ENCODE measurements at places on chromosomes 6 and 20.

DNA sequence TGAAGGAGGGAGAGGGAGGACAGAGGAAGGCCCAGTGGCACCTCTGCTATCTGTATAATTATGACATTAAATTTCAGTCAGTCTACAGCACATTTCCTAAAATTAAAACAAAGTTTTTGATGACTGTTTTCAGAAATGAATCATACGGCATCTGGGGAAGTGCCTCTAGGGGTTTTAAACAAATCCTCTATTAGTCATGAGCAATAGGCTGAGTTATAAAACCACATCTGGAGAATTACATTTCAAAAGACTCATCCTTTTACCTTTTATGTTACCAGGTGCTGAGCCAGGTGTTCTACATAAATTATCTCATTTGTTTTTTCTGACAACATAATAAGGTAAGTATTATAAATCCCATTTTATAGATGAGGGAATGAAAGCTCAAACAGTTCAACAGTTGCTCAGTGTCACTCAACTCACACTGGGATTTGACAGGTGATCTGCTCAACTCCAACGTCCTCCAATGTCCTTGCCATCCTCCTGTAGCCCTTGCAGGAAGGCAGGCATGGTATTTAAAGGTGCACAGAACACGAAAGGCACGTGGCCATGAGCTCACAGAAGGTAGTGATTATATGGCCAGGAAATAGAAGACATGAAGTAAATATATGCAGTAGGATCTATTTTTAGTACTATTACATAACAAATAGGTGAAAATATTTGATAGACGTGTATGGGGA is 184.2 kb upstream of the MAN1A1 start:
- no peak for DNase-seq

DNA sequence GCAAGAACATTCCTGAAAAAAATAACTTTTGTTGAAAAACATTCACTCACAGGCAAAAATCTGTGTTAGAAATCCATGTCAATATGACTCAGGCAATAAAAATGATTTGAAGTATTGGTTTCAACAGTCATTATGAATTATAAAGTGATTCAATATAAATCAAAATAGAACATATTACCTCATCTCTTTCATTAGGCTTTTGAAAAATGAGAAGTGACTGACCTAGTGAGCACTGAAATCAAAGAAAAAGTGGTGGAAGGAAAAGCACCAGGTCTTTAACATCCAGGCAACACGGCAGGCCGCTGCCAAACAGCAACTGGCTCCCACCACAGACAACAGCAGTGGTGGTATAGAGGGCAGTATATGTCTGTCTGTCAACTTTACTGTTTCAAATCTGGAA is 68.9 kb downstream of the MAN1A1 start:
- no peak for DNase-seq

DNA sequence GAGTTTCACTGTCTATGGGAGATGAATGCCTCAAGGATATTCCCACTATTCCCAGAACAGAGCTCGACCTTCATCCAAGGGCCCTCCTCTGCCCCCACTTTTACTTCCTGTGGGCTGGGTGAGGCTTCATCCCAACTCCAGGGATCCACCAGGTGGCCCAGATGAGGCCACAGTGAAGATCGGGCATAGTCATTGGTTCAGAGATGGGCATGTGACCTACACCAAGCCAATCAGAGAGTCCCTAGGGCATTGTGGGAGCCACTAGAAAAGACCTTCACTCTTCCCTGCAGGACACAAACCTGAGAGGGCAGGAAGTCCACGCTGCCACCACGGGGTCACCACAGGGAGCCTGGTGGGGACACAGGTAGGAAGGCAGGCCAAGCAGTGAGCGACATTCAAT is 72.9 kb upstream of the SLC22A16 start:
- DNase-seq: no peak

- DNase-seq: peak; percentile 39
Measured at GRCh38 chr20:17471606-17472187, 59.5 kb downstream of the BFSP1 start.

- DNase-seq: no peak
Measured at GRCh38 chr20:22373164-22373895, 211.0 kb downstream of the FOXA2 start.

- DNase-seq: no peak
Measured at GRCh38 chr6:152372945-152373344, 264.2 kb downstream of the SYNE1 start.

GRCh38 chr6:130282234-130282995 is 59.7 kb upstream of the SAMD3 start:
- DNase-seq: no peak

DNA sequence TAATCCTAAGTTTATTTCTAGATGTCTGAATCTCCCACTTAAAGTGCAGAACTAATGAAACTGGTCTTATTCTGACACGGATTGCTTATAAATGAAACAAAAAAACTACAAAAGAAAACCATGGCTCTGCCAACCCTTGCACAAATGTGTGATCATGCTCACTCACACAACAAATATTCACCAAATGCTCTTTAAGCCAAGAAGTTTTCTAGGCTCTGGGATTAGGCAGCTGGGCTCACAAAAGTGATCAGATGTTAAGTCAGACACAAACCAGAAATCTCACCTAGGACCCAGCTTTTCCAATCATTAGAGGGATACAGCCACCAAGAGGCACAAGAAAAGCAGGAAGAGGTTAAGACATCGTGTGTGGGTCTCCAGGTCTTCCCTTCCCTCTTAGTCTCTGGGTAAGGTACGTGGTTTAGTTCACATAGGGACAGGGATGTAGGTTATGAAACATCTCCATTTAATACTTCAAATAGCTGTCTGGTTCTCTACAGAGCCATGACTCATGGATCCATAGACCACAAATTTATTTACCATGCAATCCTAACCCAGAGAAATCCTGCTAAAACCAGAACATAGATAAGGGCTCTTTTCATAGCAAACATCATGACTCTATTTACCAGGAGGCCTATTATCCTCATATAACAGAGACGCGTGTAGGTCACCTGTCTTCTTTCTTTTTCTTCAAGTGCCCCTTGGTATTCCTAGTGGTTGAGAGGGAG is 165.2 kb downstream of the WDR27 start:
- DNase-seq: no peak

DNA sequence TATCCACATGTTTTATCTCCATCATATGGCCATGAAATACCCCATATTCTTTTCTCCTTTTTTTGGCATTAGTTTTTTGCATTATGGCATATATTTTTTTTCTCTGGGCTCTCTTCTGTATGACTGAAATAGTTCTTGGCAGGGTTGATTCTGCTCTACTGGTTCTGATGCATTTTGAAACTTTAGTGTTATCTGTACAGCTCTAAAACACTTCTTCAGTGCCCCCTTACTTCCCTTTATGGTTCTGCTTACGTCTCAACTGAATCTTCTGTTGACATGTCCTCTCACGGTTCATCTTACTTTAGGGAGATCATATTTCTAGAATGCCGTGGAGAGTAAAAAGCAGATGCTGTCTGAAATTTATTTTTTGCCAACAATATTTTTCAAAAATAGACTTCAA is 23.2 kb upstream of the TXNDC5 start:
- DNase-seq: no peak

DNA sequence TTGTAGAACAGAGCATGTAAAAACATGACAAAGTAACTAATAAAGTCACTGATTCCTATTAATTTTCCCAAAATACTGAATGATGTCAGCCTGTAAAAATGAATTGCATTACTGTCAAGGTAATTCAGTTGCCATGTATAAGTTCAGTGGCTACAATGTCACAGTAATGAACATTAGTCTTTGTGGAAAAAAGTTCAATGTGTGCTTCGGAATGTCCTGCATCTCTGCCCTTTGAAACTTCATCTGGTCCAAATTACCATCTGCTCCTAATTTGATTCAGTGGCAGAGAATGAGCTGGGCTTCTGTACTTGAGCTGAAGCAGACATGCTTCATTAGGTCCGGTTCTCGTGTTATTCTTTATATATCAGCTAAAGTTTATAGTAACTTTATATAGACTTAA is 567.4 kb downstream of the COL12A1 start:
- DNase-seq: no peak

- DNase-seq: no peak
Measured at GRCh38 chr6:147859071-147859470, 350.6 kb downstream of the SAMD5 start.

DNA sequence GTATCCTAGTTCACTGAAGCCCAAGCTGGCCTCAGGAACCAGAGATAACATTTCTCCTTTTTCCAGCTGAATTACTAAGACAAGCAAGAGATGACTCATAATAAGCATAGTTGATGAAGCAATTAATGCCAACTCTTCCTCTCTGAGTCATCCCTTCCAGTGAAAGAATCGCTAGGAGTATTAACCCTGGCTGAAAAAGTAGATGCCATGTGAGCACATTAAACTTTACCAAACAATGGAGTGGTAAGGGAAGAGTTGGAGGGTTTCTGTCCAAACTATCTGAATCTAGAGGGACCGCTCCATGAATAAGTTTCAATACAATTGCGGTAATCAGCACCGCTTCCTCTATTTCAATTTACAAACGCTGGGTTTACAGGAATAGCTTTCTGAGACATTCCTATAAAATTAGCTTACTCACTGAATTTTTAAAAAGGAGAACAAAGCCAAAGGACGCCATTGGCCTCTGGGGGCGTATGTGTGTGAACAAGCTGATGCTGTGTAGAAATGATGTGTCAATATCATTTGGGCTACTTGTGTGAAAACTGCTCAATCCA is 48.3 kb downstream of the ATXN1 start:
- no peak for DNase-seq

GRCh38 chr6:147806697-147807096 is 298.2 kb downstream of the SAMD5 start:
- DNase-seq: no peak

GRCh38 chr6:125867483-125867942 is 76.8 kb downstream of the NCOA7 start:
- no peak for DNase-seq

DNA sequence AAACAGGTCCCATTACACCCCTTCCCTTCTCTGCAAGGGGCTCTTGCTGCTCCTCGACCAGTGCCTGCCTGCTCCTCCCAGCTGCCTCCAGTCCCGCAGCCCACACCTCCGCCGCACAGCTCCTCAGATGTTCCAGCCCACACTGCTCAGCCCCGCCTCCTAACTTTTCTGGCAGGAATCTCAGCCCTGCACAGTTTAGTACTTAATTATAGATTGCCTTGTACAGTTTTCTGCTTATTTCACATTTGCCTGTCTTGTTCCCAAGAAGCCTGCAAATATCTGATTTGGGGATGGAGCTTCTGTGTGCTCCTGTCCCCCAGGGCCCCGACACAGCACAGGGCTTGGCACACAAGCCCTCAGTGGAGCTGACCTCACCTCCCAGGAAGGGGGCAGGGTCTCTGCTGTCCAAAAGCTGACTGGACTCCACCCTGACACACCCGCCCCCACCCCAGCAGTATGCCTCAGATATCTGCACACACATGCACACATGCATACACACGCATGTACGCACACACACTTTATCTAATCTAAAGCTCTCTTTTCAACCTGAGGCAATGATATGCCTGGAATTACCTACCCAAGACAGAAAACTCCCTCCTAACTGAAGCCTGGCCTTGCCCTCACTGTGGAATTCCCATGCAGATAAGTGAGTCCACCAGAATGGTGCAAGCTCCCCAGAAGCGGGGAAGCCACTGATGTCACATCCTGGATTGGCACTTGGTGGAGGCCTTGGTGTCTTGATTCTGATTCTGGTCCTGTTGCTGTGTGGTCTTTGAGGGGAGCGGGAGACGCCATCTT is 1.2 kb upstream of the PNPLA1 start:
- DNase-seq: no peak

DNA sequence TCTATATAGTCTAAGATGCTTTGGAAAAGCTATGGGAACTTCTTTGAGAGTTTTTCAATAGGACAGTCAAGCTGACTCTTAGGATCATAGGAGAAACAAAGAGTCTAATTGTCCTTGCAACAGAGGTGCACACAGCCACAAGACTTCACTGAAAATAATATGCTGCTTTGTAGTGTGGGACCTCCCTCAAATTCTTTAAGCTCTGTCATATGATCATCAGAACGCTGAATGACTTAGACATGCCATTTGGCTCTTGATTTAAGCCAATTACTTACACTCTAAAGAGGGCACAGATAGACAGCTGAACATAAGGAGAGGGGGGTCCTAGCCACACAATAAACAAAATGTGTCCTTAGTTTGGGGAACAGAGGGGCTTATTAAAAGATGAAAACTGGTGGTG is 818.7 kb upstream of the GJE1 start:
- no peak for DNase-seq

DNA sequence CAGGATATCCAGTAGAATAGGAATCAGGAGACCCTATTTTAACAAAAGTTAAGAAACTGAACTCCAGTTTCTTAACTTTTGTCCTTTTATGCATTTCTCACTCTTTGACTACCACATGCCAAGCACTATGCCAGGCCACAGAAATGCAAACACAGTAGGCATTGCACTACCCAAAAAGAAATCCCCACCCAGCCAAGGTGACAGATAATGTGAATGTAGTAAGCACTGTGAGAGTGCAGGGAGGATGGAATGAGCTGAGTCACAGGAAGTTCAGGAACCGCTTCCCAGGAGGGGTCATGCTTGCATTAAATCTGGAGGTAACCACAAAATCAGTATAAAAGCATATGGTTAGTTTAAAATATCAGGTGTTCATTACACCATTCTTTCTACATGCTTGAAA is 20.1 kb upstream of the FAM83C start:
- no peak for DNase-seq

DNA sequence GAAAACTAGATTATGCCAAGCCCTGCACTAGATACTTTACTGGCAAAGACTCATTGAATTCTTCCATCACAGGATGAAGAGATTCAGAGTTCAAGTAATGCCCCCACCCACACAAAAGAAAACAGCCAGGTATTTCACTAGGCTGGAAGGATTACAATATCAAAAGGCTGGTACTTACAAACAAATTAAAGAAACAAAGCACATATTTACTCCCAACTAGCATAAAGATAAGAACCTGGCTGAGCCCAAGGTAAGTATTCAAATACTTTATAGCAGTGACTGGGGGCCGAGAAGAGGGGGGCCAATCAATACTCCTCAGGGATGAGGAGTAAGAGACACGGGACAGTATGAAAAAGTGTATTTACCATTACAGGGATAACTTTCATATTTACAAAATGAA is 3.7 kb downstream of the ACOT8 start:
- DNase-seq: no peak

- no peak for DNase-seq
Measured at GRCh38 chr6:166849749-166850183, 106.6 kb downstream of the RNASET2 start.

- DNase-seq: no peak
Measured at GRCh38 chr6:47484616-47485015, 7.0 kb downstream of the CD2AP start.

GRCh38 chr20:63081831-63082230 is 75.1 kb upstream of the BHLHE23 start:
- no peak for DNase-seq

- DNase-seq: peak; percentile 60
Measured at GRCh38 chr6:2209226-2209809, 36.1 kb downstream of the GMDS start.

- no peak for DNase-seq
Measured at GRCh38 chr6:79671600-79672266, 40.6 kb downstream of the SH3BGRL2 start.

- no peak for DNase-seq
Measured at GRCh38 chr6:44110005-44110676, 17.1 kb downstream of the MRPL14 start.

- DNase-seq: no peak
Measured at GRCh38 chr6:155439376-155439775, 16.3 kb downstream of the NOX3 start.

- no peak for DNase-seq
Measured at GRCh38 chr6:123745895-123746294, 57.8 kb upstream of the NKAIN2 start.

GRCh38 chr6:138235693-138236092 is 17.4 kb upstream of the PBOV1 start:
- DNase-seq: no peak

Data from ecto neural progenitor cell (in vitro differentiated cells).